CD4-positive, alpha-beta T cell treated with Interleukin-21 for 1 hour (primary cell): ENCODE measurements at places on chromosomes 13 and 19.

DNA sequence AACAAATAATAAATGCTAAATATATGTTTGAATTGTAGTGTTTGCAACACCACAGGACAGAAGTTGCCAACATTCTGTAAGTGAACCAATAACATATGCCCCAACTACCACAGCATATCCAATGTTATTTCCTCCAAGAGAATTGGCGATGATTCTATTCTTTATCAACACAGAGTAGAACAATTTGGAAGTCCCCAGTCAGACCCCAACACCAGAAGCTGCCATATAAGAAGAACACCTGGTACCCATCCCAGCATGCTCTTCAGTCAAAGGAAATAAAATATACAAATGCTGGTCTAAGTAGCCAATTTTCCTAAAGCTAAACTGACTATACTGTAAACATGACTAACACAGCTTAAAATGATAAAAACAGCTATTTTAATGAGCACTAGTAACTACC lies 145.7 kb downstream of the KLF12 start:
- DNase-seq = no peak

DNA sequence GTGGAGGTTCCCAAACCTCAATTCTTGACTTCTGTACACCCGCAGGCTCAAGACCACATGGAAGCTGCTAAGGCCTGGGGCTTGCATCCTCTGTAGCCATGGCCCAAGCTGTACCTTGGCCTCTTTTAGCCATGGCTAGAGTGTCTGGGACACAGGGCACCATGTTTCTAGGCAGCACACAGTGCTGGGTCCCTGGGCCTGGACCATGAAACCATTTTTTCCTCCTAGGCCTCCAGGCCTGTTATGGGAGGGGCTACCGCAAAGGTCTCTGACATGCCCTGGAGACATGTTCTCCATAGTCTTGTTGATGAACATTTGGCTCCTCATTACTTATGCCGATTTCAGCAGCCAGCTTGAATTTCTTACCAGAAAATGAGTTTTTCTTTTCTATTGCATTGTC lies 701.4 kb downstream of the FGF9 start:
- no peak for DNase-seq

- DNase-seq = no peak
Observed at GRCh38 chr13:98523455-98524102, 53.3 kb downstream of the STK24 start.

- DNase-seq = no peak
Observed at GRCh38 chr13:72745260-72745659, 17.5 kb downstream of the BORA start.

GRCh38 chr13:95833719-95834118 lies 156.8 kb downstream of the DNAJC3 start:
- DNase-seq = no peak

GRCh38 chr19:50292216-50292827 lies 36.9 kb downstream of the KCNC3 start:
- DNase-seq = no peak

DNA sequence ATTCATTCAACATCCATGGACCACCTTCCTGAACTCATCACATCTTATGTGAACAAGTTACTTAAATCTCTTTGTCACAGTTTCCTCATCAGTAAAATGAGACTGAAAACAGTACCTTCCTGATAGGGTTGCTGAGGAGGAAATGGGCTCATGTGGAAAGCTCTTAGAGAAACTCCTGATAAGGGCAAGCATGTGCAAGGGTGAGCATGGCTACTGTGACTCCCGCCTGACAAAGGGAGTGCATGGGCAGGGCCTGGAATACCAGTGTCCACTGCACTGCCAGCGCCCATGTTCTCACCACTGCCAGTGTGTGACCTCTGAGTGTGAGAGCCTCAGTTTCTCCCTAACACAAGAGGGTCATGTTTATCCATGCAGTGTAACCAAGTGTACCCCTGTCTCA lies 27.3 kb upstream of the IL17D start:
- DNase-seq = no peak

- DNase-seq = no peak
Observed at GRCh38 chr19:13001502-13002165, 6.4 kb downstream of the NFIX start.

DNA sequence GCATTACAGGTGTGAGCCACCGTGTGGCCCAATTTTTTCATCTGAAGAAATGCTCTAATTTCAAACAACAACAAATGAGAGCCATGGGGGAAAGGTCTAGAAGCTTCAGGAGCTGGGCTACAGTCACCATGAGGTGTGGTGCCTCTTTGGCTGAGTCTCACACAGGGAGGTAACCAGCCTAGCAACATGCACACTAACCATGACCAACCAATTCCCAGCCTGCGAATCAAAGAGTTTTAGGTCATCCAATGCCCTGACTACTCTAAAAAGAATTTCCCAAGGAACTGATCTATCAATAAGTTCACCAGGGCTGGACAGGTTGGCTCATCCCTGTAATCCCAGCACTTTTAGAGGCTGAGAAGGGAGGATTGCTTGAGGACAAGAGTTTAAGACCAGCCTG lies 29.9 kb downstream of the PBX4 start:
- no peak for DNase-seq

DNA sequence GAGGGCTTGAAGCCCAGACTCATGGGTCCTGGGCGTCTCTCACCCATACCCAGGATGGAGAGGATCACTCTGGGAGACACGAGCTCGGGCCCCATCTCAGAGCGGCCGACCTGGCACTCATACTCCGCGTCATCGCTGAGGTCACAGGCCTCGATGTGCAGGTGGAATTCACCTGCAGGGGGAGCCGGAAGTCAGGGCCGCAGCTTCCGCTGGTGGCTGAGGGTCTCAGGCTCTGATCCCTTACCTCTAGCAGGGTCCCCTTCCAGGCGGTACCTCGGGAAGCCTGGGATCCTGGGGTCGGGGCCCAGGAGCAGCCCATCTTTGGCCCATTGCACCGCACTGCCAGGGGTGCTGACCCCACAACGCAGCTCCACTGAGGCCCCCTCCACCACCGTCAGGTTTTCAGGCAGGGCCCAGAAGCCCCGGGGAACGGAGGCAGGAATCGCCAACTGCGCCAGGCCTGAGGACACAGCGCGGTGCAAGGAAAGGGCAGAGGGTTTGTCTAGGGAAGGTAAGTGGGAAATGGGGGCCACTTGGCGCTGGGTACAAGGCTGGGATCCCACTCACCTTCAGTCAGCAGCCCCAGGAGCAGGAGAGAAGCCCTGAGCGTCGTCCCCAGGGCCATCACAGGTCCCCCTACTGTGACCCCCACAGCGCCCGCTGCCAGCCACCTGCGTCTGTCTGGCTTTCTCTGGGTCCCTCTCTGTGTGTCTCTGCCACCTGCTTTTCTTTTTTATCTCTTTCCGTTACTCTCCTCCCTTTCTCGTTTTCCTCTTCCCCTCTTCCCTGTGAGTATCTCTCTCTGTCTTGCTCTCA lies 883 bp downstream of the NPHS1 start:
- DNase-seq = no peak

DNA sequence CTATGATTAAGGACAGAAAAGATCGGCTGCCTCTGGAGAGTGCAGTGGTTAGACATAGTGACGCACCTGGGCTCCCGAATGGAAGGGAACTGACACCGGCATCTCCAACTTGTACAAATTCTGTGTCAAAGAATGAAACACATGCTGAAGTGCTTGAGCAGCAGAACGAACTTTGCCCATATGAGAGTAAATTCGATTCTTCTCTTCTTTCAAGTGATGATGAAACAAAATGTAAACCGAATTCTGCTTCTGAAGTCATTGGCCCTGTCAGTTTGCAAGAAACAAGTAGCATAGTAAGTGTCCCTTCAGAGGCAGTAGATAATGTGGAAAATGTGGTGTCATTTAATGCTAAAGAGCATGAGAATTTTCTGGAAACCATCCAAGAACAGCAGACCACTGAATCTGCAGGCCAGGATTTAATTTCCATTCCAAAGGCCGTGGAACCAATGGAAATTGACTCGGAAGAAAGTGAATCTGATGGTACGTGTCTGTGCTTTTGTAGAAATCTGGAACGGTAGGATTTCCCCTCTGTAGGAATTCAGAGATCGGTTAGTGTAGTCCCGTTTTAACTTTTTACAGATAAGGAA lies 16.9 kb downstream of the ERCC5 start:
- DNase-seq = no peak

- no peak for DNase-seq
Observed at GRCh38 chr13:84447640-84447978, 565.3 kb upstream of the SLITRK1 start.

DNA sequence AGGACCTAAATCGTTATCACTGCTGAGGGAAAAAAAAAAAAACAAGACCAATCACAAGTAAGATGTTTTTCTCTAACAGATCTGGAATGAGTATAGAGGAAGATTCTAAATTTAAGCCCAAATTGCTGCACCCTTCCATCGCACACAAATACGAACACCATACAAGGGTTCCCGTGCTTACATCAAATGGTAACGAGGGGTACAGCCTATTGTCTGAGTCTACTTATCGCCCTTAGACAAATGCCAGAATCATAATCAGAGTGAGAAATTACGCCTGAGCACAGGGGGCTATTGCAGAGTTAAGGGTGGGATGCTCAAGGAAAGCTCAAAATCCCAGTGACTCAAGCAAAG lies 603 bp downstream of the ZC3H13 start:
- no peak for DNase-seq

GRCh38 chr19:2759362-2759761 lies 19.5 kb upstream of the SLC39A3 start:
- DNase-seq = no peak

DNA sequence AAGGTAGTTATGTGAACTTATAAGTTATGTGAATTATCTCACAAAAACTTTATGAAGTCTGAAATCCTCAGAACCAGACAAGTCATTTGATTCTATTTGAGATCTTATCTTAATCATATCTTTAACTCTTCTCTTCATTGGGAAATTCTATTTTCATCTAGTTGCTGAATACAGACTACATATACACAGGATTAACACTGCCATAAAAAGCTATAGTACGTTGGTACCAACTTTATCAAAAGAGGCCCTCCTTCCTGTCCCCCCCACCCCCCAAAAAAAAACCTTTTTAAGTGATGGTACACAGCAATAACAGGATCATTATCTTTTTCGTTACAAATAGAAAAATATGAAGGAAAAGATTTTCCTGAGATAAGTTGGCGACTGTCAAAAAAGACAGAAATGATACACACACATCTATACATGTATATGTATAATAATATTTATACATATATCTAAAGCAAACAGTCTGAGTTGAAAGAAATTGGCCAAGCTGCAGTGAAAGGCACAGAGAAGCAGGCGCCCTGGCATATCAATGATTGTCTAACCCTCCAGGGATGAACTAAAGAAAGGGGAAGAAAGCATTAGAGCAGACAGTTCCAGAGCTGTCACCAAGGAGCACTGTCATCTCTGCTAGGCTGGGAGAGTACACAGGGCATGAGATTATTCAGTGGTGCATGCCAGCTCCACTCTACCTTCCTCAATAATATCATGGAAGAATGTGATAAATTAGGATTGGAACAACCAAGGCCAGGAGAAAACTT lies 116.7 kb downstream of the KLF12 start:
- DNase-seq = no peak

DNA sequence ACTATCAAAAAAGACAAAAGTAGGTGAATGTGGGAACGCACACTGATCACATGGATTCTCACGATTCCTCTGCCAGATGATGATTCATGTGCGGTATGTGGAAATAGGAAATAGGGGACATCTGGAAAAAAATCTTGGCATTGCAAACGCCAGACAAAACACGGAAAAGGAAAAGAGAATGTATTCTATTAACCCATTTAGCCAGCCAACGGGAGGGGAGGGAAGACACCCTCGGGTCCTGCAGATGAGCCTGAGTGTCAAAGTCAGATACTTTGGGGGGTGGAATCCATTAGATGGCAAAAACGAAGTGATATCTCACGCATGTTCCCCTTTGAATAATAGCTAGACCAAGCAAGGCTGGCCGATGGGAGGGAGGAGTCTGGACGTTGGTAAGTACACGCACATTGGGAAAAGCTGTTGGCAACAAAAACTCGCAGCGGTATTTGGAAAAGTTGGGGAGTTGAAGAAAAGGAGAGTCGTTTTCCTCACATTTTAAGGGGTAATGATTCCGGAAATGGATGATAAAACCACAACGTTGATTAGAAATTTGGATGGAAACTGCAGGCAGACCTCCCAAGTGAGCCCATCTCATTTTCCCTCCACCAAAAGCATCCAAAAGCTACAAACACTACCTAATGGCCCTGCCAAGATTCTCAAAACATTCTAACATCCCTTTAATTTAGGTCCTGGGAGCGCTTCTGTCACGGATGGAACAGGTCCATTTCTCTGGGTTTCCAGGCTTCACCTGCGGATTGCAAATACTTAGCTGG lies 73.6 kb downstream of the COL4A1 start:
- DNase-seq = no peak

GRCh38 chr13:31160857-31161556 lies 697 bp downstream of the HSPH1 start:
- DNase-seq = peak; percentile 66

DNA sequence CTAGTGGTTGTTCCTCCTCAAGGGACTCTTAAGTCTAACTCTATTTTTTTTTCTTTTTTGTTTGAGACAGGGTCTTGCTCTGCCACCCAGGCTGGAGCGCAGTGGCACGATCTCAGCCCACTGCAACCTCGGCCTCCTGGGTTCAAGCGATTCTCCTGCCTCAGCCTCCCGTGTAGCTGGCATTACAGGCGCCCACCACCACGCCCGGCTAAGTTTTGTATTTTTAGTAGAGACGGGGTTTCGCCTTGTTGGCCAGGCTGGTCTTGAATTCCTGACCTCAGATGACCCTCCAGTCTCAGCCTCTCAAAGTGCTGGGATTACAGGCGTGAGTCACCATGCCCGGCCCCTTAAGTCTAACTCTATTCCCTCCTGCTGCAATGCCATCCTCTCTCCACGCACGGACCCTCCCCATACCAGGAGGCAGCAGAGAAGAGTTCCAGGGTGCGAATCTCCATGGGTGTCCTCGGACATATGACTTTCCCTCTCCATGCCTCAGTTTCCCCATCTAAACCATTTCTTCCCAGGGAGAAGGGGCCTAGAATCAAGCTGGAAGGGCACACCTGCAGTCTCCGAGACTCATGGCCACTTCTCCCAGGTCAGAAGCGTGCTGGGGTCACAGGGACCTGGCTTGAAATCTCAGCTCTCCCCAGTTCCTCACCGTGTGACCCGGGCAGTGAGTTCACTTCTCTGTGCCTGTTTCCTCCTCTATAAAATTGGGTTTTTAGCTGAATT lies 6.0 kb upstream of the BCL3 start:
- no peak for DNase-seq

- no peak for DNase-seq
Observed at GRCh38 chr13:113545455-113545930, 39.1 kb upstream of the TFDP1 start.

- no peak for DNase-seq
Observed at GRCh38 chr13:76944456-76944855, 3.9 kb upstream of the ACOD1 start.

DNA sequence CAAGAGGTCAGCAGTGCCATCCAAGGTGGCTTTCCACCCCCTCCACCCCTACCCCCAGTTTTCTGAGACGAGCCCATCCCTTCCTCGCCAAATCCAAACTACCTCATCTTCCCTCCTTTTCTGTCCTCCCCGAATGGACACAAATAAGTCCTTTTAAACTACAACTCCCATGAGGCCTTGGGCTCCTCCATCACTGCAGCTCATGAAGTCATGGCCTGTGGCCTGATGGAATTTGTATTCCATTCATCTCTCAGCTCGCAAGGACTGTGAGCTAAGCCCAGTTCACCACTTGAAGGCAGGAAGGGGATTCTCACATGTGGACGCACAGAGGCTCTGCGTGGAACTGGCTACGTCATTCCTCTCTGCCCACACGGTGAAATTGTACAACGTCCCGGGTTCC lies 12.5 kb downstream of the PTPRH start:
- DNase-seq = no peak

- DNase-seq = no peak
Observed at GRCh38 chr13:26272621-26273020, 18.7 kb downstream of the CDK8 start.

- no peak for DNase-seq
Observed at GRCh38 chr19:31528261-31528660, 179.0 kb upstream of the TSHZ3 start.

GRCh38 chr19:30752201-30752600 lies 380.0 kb downstream of the ZNF536 start:
- no peak for DNase-seq
